ENCODE measurements at places on chromosomes 11 and 22.

GRCh38 chr11:12961615-12962014 lies 47.5 kb upstream of the RASSF10 start:
- DNase-seq, result no peak

DNA sequence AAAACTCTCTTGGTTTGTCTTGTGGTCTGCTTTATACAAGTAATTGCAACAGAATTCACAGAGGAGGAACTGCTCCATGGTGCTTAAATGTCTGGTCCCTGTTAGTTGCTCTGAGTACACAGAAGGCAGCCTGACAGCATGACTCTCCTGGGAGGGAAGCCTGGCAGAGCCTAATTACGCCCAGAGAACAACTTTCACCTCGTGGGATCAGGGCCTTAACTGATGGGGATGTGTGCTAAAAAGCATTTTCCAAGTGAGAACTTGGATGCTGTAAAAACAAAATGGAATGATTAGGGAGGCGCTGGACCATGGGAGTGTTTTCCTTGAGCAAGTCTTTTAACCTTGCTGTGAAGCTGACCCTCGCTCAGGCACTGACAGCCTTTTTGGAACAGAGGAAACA lies 154.0 kb upstream of the TENM4 start:
- DNase-seq, result no peak

DNA sequence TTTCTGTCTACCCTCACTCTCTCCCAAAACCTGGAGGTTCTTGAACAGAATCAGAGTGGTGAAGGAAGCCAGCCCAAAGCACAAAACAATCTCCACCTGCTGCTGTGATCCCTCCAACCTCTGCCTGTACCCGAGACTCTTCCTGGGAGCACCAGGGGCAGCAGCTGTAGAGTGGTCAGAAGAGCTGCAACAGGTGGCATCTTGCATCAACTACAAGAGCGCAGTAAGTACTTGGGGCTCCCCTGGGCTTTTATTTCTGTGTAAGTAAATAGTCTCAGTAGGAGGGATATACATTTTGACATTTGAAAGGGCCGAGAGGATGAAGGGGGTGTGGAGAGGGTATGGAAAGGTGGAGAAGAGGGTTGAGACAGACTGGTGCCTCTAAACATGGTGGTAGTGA lies 8.3 kb upstream of the UBQLNL start:
- no peak for DNase-seq

DNA sequence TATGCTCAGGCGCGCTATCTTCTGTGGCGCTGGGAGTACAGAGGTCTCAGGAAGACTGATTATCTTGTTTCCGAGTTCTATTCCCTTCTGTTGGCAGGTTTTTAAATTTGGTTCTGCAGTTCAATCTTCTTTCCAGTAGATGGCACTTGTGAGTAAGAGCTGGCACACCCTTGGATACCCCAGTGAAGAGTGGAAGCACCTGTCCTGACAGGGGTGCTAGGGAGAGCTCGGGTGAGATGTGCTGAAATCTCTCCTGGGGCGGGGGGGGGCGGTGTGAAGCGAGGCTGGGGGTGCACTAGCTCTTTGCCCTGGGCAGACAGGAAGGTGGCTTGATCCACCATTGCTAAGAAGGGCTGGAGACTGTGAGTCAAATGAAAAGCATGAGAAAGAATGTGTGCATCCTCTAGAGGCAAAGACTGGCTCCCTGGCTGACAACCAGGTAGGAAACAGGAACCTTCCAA lies 679.9 kb upstream of the CCDC179 start:
- peak; percentile 34 for DNase-seq

DNA sequence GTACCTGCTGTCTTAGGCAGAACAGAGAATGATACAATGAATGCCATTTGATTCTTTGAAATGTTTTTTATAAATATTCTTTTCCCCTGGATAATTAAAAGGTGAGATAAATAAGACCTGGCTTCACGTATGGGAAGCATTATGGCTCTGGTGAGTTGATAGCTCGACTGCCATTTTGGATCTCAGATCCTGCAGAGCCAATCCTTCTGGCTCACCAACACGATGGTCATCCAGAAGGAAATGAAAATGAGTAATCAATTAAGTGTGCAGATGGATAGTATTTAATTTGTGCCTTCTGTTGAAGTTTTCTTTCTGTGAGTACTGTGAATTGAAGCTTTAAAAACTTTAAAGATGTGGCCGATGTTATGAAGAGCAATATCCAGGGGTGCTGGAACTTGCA lies 2.7 kb downstream of the TNRC6B start:
- DNase-seq, result no peak

GRCh38 chr11:130582981-130583380 lies 134.5 kb downstream of the ADAMTS15 start:
- DNase-seq, result no peak

DNA sequence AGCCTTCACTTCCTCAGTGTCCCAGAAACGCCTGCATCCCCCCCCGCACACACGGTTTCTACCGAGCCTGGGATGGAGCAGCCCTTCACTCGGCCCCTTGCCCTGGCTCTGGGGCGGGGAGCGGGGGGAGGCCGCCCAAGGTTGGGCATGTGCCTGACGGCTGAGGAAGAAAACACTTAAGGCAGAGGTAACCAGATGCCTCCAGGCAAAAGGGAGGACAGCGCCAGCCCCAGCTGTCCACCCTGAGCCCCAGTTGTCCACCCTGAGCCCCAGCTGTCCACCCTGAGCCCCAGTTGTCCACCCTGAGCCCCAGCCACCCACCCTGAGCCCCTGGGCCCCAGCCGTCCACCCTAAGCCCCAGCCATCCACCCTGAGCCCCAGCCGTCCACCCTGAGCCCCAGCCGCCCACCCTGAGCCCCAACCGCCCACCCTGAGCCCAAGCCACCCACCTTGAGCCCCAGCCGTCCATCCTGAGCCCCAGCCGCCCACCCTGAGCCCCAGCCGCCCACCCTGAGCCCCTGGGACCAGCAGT lies 3.8 kb upstream of the TTLL8 start:
- DNase-seq, result no peak

- DNase-seq, result no peak
These were observed 33.5 kb downstream of the ARVCF start for GRCh38 chr22:19982991-19983578.

DNA sequence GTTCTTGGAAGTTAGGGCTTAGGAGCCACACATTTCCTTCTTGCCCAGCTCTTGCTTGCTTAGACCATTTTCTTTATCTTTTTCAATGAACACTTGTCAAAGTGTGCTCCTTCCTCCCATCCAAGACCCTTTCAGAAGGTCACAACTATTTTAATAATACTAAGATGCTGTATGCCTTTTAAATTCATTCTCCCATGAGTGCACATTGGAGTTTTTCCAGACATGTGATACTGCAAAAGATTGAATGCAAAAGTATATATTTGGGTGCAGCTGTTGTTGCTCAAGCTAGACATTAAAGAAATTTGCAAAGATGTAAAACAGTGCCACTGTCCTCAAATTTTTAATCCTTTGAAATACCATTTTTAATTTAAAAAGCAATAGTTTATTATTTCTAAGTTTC lies 69.3 kb upstream of the TNRC6B start:
- DNase-seq, result no peak

GRCh38 chr11:57475191-57475590 lies 14.9 kb downstream of the RTN4RL2 start:
- no peak for DNase-seq

GRCh38 chr22:44197271-44197670 lies 16.5 kb downstream of the PARVG start:
- DNase-seq, result no peak

- DNase-seq, result no peak
These were observed at the start of gene PRAME for GRCh38 chr22:22558972-22559603. Gene PRAME, minus strand, starts transcription at chr22:22559265. Its CDS starts 2,433 bp downstream, at chr22:22556832.

- no peak for DNase-seq
These were observed 27.3 kb upstream of the KRTAP5-6 start for GRCh38 chr11:1669546-1670218.

GRCh38 chr11:12802418-12803085 lies 128.3 kb downstream of the TEAD1 start:
- no peak for DNase-seq

- DNase-seq, result no peak
These were observed 42.9 kb downstream of the TECTA start for GRCh38 chr11:121143921-121144320.

DNA sequence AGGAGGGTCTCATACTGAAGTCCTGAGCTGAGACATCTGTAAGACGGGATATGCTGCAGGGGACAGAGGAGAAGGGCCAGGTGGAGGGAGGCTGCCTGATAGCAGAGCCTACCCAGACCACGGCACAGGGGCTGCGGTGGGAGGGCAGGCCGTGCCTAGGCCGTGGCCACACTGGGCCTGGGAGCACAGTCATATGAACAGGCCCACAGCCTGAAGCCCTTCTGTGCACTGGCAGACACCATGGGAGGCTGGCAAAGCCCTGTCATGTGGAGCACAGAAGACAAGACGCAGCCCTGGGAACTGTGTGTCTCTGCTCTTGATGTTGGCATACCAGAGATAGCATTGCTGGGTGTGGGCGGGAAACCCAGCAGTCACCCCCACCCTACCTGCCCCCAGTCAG lies 3.3 kb downstream of the SPATA19 start:
- no peak for DNase-seq

- DNase-seq, result no peak
These were observed 20.5 kb downstream of the CHORDC1 start for GRCh38 chr11:90202342-90202741.

- peak; percentile 23 for DNase-seq
These were observed 6.9 kb downstream of the OR10V1 start for GRCh38 chr11:59706518-59707285.

GRCh38 chr11:10044618-10045017 lies 249.4 kb downstream of the SBF2 start:
- DNase-seq, result no peak

- DNase-seq, result no peak
These were observed 42.1 kb upstream of the CRTAM start for GRCh38 chr11:122796128-122796717.

DNA sequence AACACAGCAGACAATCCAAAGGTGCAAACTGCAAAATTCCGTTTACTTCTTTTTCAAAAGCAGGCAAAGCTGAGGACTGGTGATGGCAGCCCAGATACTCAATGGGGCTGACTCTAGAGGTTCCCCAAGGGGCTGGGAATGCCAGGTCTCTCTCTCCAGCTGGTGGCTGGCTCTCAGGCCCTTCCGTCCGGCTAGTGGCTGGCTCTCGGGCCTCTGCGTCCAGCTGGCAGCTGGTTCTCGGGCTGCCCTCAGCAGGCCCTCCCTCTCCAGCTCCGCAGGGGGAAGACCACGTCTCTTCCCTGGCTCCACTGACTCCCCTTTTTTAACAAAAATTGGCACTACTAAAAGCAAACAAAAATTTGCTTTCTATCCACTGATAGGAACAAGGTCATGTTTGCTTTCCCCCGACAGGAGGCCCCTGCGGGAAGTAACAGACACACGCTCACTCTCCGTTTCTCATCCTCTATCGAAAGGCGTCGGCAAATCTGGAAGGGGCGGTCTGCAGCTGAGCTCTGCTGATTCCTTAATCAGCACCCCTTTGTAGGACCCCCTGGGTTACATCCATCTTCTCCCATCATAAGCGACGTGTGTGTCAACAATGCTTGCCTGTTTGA lies 381.4 kb downstream of the BRD1 start:
- DNase-seq, result no peak

DNA sequence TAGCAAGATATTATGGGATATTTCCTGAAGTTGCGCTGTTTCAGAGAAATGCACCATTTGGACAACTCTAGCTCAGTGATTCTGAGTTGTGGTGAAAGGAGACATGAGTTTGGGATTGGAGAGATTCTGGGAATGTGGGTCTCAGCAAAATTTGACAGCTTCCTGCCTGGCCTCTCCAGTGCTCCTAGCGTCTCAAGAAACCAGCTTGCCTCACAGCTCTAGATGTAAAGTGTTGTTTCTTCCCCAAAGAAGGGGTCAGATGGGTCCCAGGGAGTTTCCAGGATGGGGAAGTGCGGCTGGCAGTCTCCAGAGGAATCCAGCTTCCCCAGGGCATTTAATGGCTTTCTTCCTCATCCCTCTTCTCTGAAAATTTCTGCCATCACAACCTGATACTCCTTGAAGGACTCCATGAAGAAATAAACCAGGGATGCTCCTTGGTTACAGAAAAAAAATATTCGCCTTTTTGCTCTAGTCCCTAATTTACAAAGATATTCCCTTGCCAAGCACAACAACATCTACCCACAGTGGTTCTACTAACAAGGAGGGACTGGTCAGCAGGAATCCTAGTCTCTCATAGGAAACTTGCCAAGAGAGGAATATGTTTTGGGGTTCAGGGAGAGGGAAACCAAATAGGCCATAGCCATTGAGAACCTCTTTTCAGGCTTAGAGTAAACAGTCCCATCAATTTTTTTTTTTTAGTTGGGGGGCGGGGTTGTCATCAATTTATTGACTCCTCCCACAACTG lies 185.4 kb upstream of the E2F8 start:
- no peak for DNase-seq

GRCh38 chr11:123357990-123358827 lies 71.9 kb upstream of the GRAMD1B start:
- peak; percentile 12 for DNase-seq

GRCh38 chr11:688681-689080 lies 6.3 kb downstream of the DEAF1 start:
- no peak for DNase-seq

DNA sequence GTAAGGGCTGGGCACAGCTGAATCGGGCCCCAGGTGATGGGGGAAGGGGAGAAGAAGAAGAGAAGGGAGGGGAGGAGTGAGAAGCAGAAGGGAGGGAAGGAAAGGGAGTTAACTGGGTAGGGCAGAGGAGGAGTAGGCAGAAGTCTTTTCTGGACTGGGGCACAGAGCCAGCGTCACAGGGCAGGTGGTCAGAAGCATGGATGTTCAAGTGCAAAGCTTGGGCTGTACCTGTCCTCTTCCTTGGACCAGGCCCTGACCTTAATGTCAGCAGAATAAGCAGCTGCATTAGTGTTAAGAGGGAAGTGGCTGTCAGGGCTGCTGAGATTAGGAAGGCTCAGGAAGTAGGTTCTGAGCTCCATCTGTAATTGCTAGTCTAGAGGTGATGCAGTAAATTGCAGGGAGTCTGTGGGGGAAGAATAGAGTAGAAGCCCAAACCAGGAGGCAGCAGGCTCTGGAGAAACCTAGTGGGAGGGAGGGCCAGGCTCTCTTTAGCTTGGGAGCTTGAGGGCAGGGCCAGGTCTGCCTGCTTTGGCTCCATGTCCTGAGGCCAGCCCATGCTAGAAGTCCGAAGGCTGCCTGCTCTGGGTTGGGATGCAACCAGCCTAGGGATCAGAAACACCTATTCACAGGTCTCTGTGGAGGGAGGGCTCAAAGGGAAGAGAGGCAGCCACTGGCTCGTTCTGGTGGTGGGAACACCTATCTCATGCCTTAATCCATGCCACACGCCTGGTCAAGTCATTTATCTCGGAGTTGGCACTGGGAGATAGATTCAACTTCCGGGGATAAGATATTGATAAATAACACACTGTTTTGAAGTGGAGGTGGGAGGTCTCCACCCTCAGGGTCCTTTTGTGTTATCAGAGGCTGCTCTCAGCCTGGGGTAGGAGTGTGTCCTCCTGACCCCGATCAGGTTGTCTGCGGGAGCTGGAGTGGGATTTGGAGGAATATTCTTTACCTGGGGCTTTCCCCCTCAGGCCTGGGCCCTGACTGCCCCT lies 1.7 kb upstream of the UCP3 start:
- no peak for DNase-seq

All from fibroblast of skin of left quadriceps (primary cell).